HuH-7 (cell line): ENCODE measurements at places on chromosomes 11 and 22.

GRCh38 chr11:2992997-2993325 is 832 bp upstream of the NAP1L4 start:
- DNase-seq = no peak

DNA sequence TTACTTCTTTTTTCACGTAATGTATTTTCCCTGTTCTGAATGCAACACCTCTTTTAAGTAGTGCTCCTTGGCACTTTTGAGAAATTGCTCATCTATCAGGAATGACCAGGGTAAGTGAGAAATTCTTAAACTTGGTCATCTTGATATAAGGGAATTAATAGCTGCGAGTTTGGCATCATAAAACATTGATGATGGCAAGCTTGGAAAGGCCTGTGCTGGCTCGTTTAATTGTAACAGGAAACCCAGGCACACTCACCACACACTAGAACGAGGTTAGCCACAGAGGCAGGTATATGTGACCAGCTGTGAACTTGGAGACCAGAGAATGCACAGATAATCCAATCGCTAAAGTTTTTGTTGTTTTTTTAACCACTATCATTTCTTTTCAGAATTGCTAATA is 24.3 kb downstream of the FAM118A start:
- DNase-seq = no peak

DNA sequence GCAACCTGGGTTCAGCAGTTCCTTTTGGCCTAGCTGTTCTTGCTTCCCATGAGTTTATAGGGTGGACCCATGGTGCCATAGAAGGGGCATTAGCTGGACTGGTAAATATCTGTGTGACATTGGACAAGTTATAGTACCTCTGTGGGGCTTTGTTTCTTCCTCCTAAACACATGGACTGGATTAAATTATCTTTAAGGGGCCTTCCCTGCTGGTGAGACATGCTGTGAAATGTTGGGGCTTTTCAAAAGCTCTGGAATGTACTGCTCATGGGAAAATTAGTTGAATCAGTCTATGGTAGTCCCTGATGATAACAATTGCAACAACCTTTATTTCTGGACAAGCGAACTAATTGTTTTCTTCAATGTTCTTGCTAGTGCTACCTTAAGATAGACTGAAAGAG is 276.2 kb downstream of the BLID start:
- no peak for DNase-seq

- no peak for DNase-seq
Observed at GRCh38 chr11:66335531-66336233, 552 bp downstream of the RIN1 start.

- no peak for DNase-seq
Observed at GRCh38 chr22:22219140-22219996, 25.2 kb upstream of the VPREB1 start.
